GM04503 (cell line): ENCODE measurements at places on chromosomes 5 and 9.

- no peak for DNase-seq
Measured at GRCh38 chr5:27034565-27034964, 3.8 kb downstream of the CDH9 start.

DNA sequence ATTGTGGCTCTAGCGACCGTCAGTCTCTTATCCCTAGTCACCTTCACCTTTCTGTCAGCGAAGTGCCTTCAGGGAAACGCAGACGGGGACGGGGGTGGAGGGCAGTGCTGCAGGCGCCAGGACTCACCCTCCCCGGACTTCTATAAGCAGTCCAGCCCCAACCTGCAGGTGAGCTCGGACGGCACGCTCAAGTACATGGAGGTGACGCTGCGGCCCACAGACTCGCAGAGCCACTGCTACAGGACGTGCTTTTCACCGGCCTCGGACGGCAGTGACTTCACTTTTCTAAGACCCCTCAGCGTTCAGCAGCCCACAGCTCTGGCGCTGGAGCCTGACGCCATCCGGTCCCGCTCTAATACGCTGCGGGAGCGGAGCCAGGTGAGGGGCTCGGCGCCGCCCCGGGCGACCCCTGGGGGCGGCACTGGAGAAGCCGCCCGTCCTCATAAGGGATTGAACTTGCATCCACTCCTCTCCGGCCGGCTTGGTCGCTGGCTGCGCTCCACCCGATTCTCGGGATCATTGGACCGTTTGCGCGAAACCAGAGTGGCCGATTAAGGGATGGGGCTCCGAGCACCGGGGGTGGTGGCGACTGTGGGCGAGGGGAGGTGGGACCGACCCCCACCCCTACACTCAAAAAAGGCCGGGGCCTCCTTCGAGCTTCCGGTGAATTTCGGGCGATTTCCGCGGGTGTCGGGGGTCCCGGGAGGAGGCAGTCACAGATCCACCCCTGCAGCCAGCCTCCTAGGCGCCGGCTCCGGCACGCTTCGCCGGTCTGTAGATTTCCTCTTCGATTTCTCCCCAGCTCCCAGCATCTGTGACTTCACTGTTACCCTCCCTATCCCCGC, 2.7 kb downstream of the PCDHGC5 start:
- no peak for DNase-seq

- no peak for DNase-seq
Measured at GRCh38 chr9:131728546-131728910, 11.3 kb downstream of the RAPGEF1 start.

GRCh38 chr5:172730981-172731679, 39.9 kb downstream of the DUSP1 start:
- no peak for DNase-seq

- DNase-seq: no peak
Measured at GRCh38 chr9:137025517-137025966, 2.5 kb downstream of the ABCA2 start.

- no peak for DNase-seq
Measured at GRCh38 chr9:68530618-68531017, 10.1 kb downstream of the TMEM252 start.

DNA sequence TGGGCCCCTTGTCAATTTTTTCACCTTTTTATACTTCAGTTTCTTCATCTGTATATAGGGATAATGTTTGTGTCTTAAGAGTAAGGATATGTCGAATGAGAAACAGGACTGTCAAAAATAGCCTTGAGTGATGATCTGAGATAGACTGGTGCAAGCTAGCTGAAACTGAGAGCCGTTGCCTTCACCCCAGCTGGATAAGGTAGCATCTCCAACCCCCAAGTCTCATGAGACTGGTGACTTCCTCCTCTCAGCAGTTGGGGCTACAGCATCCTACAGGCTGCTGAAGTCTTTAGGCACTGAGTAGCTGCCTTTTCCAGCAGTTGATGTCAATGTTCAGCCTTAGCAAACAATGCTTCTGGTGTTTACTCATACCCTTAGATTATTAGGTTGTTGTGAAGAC, 330.2 kb downstream of the OSTF1 start:
- no peak for DNase-seq

DNA sequence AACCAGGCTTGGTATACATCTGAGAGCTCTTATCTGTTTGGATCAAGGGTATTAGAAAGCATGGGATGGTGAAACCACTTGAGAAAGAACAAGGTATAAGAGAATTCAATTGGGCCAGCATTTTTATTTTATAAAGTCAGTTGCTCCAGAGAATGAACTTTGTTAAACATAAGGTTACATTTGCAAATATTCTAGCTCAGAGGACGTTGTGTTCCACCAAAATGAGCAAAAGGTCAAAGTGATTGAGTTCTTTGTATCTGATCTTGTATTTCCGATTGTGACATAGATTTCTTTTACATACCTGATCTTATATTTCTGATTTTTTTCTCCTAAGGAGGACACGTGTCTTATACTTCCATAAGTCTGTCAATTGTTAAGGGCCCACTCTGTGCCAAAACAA, 8.6 kb upstream of the STARD4 start:
- DNase-seq: no peak

- no peak for DNase-seq
Measured at GRCh38 chr5:173293817-173294672, 34.2 kb downstream of the STC2 start.

DNA sequence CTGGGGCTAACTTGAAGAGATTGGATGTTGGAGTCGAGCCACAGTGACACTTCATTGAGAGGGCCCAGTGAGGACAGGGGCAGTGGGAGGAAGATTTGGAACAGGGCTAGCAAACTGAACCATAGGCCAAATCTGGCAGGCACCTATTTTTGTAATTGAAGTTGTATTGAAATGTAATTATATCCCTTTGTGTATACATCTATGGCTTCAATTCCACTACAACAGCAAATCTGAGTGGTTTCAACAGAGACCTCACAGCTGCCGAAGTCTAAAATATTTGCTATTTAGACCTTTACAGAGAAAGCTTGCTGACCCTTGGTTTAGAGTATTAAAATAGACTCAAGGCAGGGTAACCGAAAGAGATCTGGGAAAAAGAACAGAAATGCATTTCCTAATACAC, 4.7 kb upstream of the TNFSF8 start:
- DNase-seq: no peak

DNA sequence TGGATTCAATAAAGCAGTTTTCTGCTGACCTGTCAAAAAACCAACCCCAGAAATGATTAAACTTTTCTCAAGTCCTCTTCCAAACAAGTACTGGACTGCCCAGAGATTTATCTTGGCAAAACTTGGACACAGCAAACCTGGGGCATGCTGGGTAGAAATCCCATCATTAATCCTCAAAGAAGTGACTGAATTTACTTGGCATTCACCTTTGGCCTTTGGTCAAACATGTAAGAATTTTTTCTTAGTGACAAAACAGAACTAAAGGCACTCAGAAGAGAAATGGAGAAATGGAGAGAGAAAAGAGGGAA, 248.6 kb upstream of the NREP start:
- DNase-seq: peak; percentile 87

DNA sequence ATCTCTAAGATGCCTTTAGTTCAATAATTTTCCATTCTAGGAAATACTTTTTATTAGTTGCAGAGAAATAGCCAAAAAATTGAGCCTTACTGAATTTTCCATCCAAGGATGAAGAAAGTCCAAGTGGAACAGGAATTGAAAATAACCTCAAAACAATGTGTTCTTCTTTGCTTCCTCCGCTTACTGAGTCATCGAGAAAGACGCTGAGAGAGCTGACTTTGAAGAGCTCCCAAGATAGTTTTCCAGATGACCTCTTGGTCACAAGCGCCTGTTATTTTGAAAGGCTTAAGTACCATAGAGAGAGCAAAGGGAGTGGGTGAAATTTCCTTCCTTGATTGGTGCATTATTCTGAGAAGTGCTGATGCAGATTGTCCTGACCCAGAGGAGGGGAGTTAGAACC, 253.5 kb upstream of the ATP10B start:
- DNase-seq: peak; percentile 30

DNA sequence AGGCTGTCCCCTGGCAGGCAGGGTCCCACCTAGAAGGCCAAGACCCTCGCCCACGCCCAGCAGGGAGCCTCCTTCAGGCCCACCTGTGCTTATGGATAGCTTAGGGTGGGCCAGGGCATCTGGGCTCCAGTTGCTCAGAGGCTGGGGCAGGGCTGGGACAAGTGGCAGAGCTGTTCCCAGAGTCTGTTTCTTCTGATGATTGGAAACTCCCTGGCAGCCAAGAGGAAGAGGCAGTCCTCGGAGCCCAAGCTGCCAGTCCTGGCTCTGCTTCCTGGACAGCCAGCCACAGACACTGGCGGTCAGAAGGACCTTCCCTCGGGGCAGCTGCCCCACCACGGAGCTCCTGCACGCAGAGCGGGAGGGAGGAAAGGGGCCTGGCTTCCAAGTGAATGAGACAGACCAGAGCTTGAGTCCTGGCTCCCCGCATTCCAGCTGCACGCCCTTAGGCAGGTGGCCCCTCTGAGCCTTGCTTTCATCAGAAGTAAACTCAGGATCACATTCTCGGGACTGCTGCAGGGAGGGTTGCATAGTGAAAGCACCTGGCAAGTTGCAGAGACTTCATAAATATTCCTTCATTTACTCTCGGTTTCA, 37.9 kb upstream of the GABRP start:
- DNase-seq: no peak

GRCh38 chr5:13498279-13498678, 446.2 kb downstream of the DNAH5 start:
- DNase-seq: no peak

GRCh38 chr9:136570916-136571315, 25.1 kb upstream of the NOTCH1 start:
- no peak for DNase-seq

GRCh38 chr9:77769246-77769645, 121.1 kb upstream of the GNA14 start:
- no peak for DNase-seq

GRCh38 chr9:70258692-70259511, at the start of gene SMC5:
Gene SMC5 (plus strand): TSS chr9:70258978. CDS start chr9:70259079, 101 bp downstream.
- peak; percentile 59 for DNase-seq

- peak; percentile 61 for DNase-seq
Measured at GRCh38 chr5:40221796-40222195, 457.9 kb upstream of the PTGER4 start.

DNA sequence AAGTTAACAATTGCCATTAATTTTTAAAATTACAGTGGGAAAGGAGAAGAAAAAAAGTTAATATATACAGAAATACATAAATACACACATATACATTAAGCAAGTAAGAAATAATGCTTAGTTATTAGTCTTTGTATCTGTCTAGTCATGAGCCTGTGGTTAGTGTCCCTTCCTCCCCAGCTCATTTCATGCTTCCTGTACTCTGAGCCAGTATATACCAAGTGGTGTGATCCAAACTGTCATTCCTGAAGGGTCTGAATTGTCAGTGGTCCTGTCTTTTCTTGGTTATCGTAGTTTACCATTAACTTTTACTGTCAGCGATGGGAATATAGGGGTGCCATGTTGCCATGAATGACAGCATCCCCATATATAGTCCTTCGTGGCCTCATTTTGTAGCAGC, 24.2 kb upstream of the STOM start:
- no peak for DNase-seq

GRCh38 chr5:115575167-115576070, 26.9 kb downstream of the TICAM2 start:
- DNase-seq: no peak

DNA sequence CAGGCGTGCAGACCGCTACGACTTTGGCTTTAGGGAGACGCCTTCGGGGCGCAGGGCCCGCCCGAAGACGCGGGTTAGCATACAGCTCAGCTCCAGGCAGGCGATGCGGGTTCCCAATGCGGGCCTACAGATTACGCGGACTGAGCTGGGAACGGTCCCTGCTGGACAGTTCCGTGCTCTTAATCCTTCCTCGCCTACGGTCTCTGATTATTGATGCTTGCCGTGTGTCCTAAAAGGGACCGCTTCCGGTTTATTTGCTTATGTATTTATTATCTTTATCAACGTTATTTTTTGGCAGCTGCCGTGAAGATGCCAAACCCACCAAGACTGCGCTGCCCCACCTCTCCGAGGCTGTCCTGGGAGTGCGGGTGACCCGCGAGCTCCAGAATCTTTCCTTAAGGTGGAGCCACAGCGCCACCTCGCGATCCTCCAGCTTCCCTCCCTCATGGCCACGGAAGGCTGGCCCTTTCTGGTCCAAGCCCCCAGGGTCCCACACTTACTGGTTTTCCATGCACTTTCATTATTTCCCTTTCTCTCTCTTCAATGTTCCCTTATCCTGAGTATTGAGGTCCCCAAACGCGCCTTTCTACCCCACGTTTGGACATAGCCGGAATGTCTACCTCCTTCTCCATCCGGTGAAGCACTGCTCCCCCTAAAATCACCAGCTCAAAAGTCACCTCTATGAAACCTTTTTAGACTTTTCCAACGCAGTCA, 7.0 kb upstream of the EBF1 start:
- DNase-seq: no peak

DNA sequence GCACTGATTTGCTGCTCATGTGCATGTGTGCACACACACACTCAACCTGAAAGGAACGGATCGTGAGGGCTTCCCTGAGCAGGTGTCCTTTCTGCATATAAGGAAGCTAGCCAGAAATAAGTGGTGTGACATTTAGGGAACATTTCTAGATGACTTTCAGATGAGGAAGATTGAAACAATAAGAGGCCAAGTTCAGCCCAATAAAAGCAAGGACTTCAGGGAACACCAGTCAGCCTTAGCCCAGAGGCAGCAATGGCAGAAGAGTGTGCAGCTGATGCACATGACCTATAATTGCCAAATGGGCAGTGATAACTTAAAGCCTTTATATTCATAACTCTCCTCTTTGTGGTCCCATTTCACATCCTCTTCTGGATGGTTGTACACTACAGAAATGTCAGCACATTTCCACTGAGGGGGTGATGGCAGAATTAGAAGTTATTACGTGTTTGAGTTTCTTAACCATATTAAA, 255.5 kb downstream of the TRIM32 start:
- no peak for DNase-seq

GRCh38 chr9:91549177-91549576, 125.5 kb upstream of the NFIL3 start:
- no peak for DNase-seq

GRCh38 chr5:60888359-60889061, 44.4 kb upstream of the ELOVL7 start:
- DNase-seq: no peak

DNA sequence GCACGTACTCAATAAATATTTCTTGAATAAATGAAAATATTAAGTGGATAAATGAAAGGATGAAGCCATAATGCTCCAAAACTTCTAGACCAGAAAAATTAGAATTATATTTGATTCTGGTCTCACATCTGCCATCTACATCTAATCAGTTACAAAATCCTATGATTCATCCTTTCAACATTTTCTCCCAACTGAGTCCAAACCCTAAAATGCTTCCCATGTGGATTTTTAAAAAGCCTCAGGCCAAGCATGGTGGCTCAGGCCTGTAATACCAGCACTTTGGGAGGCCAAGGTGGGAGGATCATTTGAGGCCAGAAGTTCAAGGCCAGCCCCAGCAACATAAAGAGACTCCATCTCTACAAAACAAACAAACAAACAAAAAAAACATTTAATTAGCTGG, 31.6 kb upstream of the FST start:
- no peak for DNase-seq

DNA sequence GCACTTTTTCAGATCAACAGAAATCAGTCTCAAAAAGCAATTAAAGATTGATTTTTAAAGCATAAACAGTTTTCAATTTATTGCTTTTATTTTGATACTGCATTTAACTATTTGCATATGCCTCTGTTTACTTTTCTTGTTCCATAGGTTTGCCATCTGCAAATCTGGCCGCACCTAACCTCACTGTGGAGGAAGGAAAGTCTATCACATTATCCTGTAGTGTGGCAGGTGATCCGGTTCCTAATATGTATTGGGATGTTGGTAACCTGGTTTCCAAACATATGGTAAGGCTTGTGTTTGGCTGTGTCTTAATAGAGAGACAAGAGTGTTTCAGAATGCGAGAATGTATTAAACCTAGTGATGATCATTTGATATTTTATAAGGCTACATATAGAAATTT, 53.9 kb downstream of the NTRK2 start:
- DNase-seq: no peak

GRCh38 chr5:135541807-135542502, 6.2 kb upstream of the NEUROG1 start:
- DNase-seq: no peak
